ENCODE measurements at places on chromosomes 7 and 10.

- DNase-seq: no peak
Observed at GRCh38 chr7:90982228-90982627, 282.0 kb upstream of the FZD1 start.

DNA sequence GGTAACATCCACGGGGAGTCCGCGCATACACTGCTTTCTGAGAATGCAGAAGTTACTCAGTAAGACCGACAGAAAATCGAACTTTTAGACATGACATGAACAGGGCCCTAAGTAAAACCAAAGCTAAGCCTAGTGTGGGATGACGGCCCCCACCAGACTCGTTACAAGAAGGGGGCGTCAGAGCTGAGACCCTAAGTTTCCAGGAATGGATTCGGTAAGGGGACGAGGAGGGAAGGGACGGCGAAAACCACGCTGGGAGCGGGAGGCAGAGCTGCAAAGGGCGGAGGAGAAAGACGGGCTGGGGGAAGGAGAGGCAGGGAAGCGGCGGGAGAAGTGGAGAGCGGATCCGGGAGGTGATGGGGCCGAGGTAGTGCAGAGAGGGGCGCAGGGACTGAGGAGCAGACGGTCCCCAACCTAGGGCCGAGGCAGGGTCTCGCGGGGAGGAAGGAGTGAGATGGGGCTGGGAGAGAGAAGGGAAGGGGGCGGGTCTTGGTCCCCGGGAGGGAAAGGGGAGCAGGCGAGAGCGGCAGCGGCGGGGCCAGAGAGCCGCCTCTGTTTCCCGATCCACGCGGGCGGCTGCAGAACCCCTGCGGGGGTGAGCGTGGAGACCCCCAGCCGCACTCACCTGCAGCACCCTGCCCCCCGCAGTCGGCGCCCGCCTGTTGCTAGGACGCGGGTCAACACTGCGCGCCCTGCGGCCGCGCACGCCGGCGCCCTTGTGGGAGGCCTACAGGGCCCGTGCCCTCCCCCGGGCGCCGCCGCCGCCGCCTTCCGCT, 513 bp downstream of the ODAD2 start:
- peak; percentile 12 for DNase-seq

DNA sequence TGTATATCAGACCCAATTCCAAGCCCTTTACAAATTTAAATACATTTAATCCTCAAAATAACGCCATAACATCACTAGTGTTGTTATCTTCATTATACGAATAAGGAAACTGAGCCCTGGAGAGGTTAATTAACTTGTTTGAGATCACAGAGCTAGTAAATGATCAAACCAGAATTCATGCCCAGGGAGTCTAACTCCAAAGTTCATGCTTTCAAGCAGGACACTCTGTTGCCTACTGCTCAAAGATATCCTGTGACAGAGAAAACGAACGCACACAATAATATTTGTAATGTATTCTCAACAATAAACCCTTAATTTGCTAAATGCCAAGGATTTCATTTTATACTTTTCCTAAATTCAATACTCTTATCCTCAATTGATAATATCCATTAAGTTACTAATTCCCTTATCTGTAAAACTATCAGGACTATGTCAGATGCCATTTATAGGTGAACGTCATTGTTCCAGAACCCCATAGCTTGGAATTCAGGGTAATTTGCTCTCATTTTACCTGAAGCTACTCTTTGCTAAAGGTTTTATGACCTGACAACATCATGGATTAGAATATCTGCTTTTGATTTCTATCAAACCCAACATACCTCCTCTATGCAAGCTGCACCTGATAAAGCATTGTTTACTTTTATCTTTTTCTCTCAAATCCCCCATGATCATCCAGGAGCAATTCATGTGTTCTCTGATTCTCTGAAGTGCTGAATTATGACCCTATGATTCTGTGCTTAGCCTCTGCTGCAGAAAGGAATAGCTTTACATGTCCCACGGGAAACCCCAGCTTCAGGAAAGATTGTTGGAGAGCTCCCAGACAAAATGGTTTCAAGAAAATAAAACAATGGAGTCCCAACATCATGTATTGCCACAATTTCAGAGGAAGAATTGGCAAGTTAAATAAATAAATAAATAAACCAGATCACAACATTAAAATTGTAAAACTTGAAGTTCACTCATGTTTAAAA, 150.2 kb upstream of the CDK1 start:
- no peak for DNase-seq

DNA sequence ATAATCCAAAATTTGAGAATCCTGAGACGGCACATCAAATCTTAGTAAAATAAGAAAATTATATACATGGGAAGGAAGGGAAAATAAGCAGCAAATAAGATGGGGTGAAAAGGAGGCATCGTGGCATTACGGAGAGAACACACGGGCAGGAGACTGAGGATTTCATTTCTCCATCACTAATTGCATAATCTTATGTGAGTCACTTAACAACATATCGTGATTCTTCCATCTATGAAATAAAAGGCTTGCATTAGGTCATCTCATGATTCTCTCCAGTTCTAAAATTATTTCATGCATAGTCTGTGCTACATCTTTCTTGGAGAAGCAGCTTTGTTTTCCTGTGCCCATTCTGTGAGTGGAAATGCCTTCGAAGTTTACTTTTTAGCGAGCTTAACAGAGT, 288.7 kb downstream of the LRMDA start:
- DNase-seq: no peak

- DNase-seq: peak; percentile 64
Observed at GRCh38 chr10:131453721-131454634, 142.5 kb upstream of the TCERG1L start.

- no peak for DNase-seq
Observed at GRCh38 chr7:105157278-105157677, 143.3 kb downstream of the KMT2E start.

DNA sequence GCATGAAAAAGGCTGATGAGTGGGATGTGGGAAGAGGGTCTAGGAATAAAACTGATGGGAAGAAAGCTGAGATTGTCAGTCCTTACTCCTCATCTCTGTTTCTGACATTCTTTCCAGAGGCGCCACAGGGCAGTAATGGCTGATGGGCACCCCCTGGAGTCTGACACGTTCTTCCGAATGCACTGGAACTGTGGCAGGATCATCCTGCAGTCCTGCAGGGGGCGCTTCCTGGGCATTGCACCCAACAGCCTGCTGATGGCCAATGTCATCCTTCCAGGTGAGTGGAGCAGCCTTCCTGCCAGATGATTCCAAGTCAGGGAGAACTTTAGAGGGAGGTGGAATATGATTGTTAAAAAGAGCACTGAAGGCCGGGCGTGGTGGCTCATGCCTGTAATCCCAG, 4.8 kb downstream of the FSCN3 start:
- DNase-seq: no peak

DNA sequence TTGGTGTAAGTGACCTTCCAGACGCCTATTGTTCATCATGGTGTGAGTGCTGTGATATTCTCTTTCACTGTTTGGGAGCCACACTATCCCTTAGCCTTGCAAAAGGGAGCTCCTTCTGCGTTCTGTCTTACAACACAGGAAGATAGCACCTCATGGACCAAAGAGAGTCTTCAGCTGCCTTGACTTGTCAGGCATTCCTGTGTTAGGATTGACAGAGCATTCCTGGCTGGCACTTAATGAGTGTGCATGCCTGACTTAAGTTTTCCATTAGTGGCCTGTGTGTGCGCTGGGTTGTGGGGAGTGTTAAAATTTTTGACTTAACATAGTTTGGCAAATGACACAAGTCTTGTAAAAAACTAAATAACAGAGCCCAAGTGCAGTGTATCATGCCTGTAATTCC, 21.9 kb upstream of the MSRB2 start:
- DNase-seq: no peak

Measured in GM13976 (cell line).